Activated CD4-positive, alpha-beta T cell treated with anti-CD3 and anti-CD28 coated beads for 36 hours (primary cell): ENCODE measurements at places on chromosomes 13 and 19. TPM values are rescaled to one million over a fixed set of nuclear protein-coding genes. Genes with fewer than 3 reads are reported as not detected.

GRCh38 chr13:99135591-99135990, 65.1 kb upstream of the UBAC2 start:
- no peaks in the 10 kb centered on the region for H3K4me1 ChIP-seq
- H3K4me3 ChIP-seq: no peak overlapping the region
- DNase-seq: no peak
- no peak overlapping the region for H3K27ac ChIP-seq
- no peaks in the 10 kb centered on the region for H3K27me3 ChIP-seq

The PROZ gene
- total RNA-seq: not detected

DNA sequence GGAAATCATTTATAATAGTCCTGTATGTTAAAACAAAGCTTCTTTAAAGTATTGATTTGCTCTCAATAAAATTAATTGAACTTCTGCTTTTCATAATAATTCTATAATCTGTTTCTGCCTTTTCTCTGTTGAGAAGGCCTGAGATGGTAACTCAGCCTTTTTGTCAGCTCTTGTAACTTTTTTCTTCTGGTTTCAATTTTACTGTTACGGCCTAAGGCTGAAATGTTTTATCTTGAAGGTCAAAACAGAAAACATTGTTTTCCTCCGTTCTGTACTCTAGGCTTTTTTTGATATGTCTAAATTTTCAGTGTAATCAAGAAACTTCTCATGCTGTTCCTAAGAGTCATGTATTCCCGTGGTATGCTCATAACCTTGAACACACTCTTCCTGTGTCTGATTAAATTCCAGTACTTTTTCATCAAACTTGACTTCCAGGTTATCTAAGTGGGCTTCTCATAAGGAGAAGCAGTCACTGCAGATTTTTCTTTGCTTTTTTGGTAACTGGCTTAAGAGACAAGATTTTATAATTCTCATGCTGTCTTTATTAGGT, 7.6 kb upstream of the NAXD start:
- H3K4me3 ChIP-seq: no peak overlapping the region
- peaks cover 4% of the 10 kb centered on the region for H3K4me1 ChIP-seq
- H3K27ac ChIP-seq: no peak overlapping the region
- DNase-seq: no peak

GRCh38 chr13:32246468-32246867, 68.7 kb downstream of the ZAR1L start:
- no peaks in the 10 kb centered on the region for H3K27me3 ChIP-seq
- no peaks in the 10 kb centered on the region for H3K36me3 ChIP-seq
- H3K27ac ChIP-seq: no peak overlapping the region
- no peaks in the 10 kb centered on the region for H3K4me1 ChIP-seq

DNA sequence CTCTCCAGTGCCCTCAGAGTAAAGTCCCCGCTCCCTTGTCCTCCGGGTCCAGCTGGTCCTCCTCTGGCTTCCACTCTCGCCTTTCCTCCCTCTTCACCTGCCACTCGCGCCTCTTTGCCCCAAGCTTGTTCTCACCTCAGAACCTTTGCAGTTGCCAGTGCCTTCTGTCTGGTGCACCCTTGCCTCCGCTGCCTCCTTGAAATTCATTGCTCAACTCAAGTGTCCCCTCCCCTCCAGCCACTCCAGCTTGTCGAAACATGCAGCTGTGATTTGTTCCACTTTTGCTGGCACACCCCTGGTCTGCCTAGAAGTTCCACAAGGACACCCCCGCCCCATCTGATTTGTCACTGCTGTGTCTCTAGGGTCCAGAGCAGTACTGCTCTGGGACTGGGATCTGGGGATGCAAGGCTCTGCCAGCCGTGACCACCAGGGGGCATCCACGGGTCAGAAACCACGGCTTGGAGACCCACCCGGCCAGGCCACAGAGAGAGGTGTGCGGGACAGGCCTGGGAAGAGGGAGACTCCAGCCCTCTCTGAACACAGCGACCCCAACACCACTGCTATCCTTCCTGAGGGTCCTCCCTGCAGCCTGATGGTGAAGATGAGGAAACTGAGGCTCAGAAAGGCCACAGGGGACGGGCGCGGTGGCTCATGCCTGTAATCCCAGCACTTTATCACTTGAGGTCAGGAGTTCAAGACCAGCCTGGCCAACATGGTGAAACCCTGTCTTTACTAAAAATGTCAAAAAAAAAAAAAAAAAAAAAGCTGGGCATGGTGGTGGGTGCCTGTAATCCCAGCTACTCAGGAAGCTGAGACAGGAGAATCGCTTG, 49.9 kb downstream of the AP1M1 start:
- DNase-seq: peak; percentile 91
- no peaks in the 10 kb centered on the region for H3K27me3 ChIP-seq
- H3K4me3 ChIP-seq: no peak overlapping the region
- no peak overlapping the region for H3K27ac ChIP-seq
- peaks cover 13% of the 10 kb centered on the region for H3K4me1 ChIP-seq

DNA sequence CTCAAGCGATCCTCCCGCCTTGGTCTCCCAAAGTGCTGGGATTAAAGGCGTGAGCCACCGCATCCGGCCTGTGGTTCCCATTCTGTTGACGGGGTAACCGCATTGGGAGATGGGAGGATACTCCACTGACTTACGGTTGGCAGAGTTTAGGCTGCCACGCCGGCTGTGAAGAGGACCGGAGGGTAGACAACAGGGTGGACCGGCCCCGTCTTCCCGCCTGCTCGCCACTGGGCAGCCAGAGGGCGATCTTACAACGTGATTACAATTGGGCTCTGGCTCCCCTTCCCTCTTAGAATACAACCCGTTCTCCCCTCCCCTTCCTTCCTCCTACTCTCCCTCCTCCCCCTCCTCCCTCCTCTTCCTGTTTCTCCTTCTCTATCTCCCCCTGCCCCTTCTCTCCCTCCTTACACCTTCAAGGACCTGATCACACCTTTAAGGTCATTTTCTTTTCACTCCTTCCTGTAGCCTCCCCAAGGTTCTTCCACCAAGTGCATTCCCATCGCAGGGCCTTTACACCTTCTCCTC, 957 bp upstream of the CCDC194 start:
- DNase-seq: peak; percentile 64
- H3K36me3 ChIP-seq: no peaks in the 10 kb centered on the region
- no peak overlapping the region for H3K4me3 ChIP-seq
- no peak overlapping the region for H3K27ac ChIP-seq
